ENCODE measurements at places on chromosomes 16 and 17.

GRCh38 chr16:30149250-30149930 lies 26.4 kb upstream of the MAPK3 start:
- no peak for DNase-seq

DNA sequence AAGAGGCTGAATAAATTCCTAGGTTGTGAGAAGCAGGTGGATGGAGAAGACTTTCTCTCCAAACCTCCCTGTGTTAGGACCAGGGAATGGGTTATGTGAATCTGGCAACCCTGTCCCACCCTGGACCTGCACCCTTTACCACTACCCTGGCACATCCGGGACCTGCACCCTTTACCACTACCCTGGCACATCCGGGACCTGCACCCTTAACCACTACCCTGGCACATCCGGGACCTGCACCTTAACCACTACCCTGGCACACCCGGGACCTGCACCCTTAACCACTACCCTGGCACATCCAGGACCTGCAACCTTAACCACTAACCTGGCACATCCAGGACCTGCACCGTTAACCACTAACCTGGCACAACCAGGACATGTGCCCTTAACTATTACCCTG lies 207.0 kb upstream of the CACNG3 start:
- no peak for DNase-seq

GRCh38 chr17:50630524-50631194 lies 4.0 kb upstream of the ABCC3 start:
- DNase-seq, result no peak

DNA sequence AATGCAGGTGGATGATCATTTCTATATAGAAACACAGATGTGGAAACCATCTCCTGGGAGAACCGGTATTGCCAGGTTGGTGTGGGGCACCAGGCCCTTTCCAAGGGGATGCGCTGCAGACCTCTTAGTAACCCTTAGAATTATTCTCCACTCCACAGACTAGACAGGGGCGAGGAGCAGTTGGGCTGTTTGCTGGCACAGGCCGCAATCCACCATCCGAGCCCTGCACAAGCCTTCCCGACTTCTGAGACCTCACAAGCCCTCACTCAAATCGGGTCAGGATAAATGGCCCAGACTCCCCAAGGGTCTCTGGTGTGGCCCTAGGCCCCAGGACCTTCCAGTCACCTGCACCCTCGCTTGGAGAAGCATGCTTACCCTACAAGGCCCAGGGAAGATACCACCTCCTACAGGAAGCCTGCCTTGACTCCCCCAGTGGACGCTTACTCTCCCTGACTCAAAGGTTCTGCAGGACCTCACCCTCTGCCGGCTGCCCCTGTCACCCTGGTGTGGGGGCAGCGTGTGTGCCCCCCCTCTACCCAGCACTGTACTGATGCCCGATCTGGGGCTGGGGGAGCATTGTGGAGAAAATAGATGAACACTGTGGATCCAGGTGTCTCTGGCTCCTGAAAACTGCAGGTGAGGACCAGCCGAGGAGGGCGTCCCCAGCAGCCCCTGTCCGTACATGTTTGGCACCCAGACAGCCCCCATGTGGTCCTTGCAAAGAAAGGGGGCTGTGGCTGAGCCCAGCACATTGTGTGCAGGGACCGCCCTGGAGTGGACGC lies 49.8 kb upstream of the ACSF3 start:
- no peak for DNase-seq

- no peak for DNase-seq
These were observed 55.2 kb downstream of the GAN start for GRCh38 chr16:81369888-81370504.
